ENCODE measurements at places on chromosomes 7 and 10.

GRCh38 chr7:121442845-121443244 is 46.7 kb upstream of the FAM3C start:
- no peak for DNase-seq

- no peak for DNase-seq
Measured at GRCh38 chr10:78139341-78139740, 105.7 kb downstream of the RPS24 start.

DNA sequence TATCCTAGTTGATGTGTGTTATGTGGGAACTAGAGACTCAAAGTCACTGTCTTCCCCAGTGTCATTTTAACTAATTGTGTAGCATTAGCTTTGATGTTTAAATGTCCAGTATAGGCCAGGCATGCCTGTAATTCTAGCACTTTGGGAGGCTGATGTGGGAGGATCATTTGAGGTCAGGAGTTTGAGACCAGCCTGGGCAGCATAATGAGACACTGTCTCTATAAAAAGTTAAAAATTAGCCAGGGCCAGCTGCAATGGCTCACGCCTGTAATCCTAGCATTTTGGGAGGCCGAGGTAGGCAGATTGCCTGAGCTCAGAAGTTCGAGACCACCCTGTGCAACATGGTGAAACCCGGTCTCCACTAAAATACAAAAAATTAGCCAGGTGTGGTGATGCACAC is 24.4 kb downstream of the DDX50 start:
- no peak for DNase-seq

GRCh38 chr10:59333701-59334100 is 28.6 kb downstream of the FAM13C start:
- no peak for DNase-seq

- no peak for DNase-seq
Measured at GRCh38 chr7:32952876-32953275, 4.4 kb upstream of the FKBP9 start.

- DNase-seq = peak; percentile 16
Measured at GRCh38 chr10:21675157-21675796, 141.2 kb downstream of the MLLT10 start.

DNA sequence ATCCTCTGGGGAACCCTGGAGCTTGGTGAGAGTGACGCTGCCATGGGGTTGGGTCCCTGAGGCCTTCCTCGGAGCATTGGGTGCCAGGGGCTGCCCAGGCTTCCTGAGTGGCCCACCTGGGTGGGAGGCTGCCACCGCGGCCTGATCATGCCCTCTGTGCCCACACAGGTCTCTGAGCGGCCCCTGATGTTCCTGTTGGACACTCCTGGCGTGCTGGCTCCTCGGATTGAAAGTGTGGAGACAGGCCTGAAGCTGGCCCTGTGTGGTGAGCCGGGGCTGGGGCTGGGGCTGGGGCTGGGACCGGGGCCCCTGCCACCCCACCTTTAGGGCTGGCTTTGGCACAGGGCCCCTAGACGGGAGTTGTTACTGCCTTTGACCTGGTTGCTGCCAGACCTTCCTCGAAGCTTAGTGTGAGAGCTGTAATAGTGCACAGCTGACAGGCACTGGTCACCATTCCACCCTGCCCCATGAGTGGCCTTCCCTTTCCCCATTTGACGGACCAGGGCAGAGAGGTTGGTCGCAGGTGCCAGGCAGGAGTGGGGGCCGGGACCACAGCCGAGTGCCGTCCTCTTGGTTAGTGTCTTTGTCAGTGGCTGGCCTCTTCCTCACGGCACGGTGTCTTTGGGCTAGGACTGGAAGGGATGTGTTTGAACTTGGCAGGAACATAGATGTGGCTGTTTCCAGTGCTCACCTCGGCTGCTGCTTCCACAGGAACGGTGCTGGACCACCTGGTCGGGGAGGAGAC is 8.2 kb downstream of the MTG1 start:
- no peak for DNase-seq

DNA sequence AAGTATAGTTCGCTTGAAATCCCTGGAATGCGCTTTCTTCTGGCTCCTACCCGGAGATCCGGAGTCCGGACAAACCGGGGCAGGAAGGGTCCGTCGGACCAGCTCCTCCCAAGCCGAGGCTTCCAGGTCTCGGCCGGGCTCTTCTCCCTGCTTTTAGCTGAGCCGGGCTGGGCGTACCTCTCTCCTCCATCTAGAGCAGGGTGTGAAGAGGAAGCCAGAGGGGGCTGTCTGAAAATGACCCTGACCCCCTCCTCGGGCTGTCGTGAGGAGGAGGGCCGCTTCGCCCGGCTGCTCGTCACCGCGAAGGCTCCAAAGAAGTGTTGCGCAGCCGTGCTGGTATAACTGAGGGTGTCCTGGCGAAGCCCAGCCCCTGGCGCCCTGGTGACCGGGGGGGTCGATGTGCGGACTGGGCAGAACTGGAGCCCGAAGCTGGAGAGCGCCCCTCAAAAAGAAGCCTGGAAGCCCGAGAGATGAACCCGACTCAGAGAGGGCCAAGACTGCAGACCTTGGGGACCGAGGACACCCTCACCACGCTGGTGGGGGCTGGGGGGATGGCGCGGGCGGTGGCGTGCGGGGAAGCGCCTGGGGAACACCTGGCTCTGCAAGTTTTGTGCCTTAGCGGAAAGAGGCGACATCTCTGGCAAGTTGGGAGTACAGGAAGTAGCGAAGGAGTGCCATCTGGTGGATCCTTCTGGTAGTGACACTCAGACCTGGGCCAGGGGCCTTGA is 5.7 kb downstream of the KAZALD1 start:
- peak; percentile 76 for DNase-seq

DNA sequence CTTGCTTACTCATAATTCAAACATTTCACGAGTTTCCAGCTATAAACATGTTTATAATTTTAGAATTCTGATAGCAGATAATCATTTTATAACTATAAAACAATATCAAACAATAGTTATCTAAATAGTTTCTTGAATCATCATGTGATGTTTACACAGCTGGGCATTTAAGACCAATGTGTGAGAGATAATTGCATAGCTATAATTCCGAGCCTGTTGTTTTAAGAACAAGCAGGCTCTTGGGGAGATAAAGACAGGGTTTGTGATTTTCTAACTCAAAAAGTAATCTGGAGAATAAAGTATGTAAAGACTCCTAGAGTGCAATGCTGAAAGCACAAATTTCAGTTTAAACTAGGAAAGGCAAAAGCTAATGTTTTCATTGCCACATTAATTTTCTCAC is 331.2 kb downstream of the LRRTM3 start:
- no peak for DNase-seq

GRCh38 chr7:5139998-5140397 is 50.0 kb upstream of the WIPI2 start:
- DNase-seq = peak; percentile 14

GRCh38 chr10:43913676-43914235 is 265.1 kb upstream of the ZNF32 start:
- no peak for DNase-seq

GRCh38 chr10:110208614-110209453 is 1.4 kb downstream of the MXI1 start:
- no peak for DNase-seq

DNA sequence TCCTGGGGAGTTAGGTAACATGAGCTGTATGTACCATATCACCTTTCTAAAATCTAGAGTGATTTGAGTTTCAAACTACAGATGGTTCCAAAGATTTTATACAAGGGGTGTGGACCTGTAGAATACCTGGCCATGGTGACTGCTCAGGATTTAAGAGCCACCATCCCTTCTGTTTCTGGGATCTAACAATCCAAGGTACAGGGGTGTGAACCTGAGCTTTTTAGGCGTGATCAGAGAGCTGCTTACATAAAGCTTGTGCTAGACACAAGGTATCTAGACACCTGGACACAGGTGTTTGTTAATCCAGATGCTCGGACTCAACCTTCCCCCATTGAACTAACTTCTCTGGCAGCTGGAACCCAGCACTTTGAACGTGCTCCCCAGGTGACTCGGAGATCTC is 516.4 kb downstream of the RPS24 start:
- no peak for DNase-seq

GRCh38 chr10:34743814-34744213 is 71.3 kb downstream of the PARD3 start:
- DNase-seq = no peak

GRCh38 chr7:5203183-5203537 is 13.1 kb downstream of the WIPI2 start:
- DNase-seq = no peak

GRCh38 chr10:107031931-107032699 is 132.4 kb downstream of the SORCS1 start:
- no peak for DNase-seq

GRCh38 chr10:126131341-126131740 is 235.0 kb downstream of the FANK1 start:
- DNase-seq = no peak

DNA sequence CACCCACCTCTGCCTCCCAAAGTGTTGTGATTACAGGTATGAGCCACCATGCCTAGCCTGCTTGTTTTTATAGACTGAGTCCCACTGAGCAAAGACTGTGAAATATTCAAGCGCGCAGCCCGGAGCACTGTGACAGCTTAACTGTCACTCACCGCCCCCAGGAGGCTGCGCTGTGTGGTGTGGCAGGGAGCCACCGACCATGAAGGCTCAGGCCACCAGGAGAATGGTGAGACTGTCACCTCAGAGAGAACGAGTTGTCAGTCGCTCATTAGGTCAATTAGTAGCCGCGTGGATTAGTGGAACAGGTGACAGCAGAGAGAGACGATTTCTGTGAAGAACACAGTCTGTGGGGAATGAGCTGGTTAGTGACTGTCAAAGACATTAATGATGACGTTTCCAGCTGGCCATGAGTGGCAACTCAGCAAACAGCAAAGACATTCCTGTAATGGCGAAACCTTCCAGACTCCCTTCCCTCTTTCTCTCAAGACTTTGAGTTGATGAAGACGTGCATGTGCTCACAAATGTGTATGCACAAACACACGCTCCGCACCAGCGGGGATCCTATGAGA is 64.5 kb downstream of the CYCS start:
- no peak for DNase-seq

- DNase-seq = no peak
Measured at GRCh38 chr10:63466144-63466935, 563 bp upstream of the JMJD1C start.

DNA sequence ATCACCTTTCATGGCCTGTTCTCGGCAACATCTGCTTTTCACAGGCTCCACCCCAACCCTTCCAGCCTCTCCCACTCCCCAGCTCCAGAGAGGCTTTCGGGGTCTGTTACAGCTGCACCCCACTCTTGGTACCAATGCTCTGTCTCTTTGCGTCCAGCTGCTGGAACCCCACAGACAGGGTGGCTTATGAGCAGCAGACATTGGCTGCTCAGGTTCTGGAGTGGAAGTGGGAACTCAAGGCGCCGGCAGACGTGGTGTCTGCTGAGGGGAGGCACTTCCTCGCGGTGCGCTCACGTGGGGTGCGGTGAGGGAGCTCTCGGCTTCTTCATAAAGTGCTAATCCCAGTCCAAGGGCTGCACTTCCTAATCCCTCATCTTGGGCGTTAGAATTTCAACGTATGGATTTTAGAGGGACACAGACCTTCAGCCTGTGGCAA is 185.7 kb downstream of the ELFN1 start:
- DNase-seq = no peak

DNA sequence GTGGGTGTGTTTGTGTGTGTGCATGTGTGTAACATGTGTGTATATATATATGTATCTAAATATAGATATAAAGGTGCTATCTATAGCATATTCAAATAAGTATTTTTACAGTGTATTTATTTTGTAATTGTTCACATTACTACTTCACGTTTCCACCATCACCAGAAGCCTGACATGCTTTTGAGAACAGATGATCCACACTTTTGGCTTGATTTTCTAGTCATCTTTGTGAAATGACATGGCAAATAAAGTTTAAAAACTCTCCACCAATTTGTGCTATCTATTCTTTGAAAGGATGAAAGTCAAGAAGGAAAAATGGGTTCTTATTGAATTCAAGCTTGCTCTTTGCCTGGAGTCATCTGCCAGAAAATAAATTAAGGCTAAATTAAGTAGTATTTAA is 294.0 kb upstream of the AKR1E2 start:
- no peak for DNase-seq

DNA sequence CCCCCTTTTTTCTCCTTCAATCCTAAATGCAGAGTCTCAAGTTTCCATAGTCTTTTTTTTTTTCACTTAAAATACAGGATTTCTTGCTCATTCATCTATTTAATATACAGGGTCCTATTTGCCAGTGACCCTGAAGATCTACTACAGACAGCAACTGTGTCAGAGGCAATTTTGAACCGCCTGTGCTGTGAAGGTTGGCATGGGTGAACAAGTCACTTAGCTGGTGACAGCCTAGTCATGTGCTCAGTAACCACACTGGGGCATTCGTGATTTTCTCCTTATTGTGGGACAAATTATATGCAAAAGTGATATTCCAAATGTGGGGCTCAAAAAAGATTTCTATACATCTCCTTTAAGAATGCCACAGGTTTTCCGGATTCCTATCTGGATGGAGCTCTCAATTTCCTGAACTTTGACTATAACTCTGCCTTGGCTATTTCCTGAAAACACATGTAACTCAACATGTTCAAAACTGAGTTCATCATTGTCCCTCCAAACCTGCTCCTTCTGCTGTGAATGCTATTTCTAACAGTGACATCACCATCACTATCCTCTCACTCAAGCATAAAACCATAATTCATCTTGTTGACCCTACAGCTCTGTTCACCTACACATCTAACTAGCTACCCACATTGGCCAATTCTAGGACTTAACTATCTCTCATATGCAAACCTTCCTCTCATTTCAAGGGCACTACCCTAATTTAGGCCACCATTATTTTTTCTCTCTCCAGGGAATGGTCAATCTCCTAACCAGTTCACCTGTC is 36.7 kb downstream of the CDK6 start:
- DNase-seq = no peak

- no peak for DNase-seq
Measured at GRCh38 chr7:27532314-27532713, 130.4 kb downstream of the HIBADH start.

DNA sequence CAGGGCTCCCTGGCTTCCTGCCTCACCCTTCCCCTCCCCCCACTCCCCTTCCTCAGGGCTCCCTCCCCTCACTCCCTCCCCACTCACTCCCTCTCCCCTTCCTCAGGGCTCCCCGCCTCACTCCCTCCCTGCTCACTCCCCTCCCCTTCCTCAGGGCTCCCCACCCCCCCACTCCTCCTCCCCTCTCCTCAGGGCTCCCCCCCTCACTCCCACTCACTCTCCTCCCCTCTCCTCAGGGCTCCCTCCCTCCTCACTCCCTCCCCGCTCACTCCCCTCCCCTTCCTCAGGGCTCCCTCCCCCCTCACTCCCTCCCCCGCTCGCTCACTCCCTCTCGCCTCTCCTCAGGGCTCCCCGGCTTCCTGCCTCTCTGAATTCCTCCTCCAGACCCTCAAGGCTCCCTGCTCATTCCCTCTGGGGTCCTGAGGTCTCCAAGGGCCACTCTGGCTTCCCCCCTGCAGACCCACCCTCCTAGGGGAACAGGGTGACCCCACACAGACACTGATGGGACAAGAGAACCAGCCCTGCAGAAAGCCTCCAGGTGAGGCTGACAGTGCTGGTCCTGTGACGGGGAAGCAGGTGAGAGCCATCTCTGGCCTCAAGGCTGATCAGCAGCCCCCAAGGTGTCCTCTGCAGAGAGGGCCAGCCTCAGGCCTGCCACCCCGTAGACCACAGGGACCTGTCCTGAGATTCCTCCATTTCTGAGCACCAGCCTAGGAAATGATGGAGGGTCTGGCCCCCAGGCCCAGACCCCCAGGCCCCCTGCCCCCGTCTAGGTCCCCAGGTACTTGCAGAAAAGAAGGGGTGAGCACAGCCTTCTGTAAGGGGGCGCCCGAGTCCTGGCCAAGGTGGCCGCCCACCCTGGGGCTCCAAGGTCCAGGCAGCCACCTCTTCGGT is 47.2 kb downstream of the PWWP2B start:
- no peak for DNase-seq
